ENCODE measurements at places on chromosomes 12 and 14.

DNA sequence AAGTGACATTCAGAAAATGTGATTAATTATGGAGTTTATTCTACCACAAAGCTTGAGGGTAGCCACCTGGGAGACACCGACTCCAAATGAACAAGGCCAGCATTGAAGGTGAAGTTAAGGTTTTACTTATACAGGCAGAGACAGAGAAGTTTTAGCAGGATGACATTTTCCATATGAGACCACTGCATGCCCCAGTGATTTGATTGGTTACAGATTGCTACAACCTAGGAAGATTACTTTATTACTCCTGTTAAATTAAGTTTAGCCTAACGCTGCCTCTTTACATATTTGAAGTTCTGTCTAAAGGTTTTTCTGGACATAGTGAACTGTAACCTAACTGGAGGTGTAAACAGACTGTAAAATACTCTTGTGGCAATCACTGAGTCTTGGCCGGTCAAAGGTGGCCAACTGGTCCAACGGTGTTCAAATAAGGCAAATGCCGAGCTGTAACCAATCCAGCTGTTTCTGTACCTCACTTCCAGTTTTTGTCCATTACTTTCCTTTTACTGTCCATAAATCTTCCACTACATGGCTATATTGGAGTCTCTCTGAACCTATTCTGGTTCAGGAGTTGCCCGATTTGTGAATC, 57.2 kb downstream of the RIN3 start:
- no peak for DNase-seq

- no peak for DNase-seq
Observed at GRCh38 chr12:131640525-131640924, 70.4 kb upstream of the SFSWAP start.

GRCh38 chr12:14563046-14563445, 4.6 kb downstream of the PLBD1 start:
- no peak for DNase-seq

GRCh38 chr14:61334197-61334701, 12.9 kb downstream of the PRKCH start:
- no peak for DNase-seq

- no peak for DNase-seq
Observed at GRCh38 chr12:38638401-38638800, 267.0 kb downstream of the CPNE8 start.

GRCh38 chr14:25056688-25057078, 6.7 kb upstream of the STXBP6 start:
- DNase-seq, result no peak

GRCh38 chr12:50678650-50679365, 85.1 kb upstream of the ATF1 start:
- no peak for DNase-seq

DNA sequence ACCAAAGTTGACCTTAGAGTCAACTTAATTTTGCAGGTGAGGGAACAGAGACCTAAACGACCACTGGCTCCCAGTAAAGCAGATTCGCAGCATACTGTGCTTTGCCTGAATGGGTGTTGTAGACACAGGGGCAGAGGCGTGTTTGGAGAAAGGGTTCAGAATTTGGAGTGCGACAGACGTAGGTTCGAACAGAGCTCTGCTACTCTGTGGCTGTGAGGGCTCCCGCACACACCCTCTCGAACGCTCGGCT, 243 bp upstream of the TOMM20L start:
- no peak for DNase-seq

GRCh38 chr12:131442337-131442918, 268.5 kb upstream of the SFSWAP start:
- DNase-seq, result no peak

GRCh38 chr12:109695961-109696461, 17.6 kb upstream of the FAM222A start:
- no peak for DNase-seq

DNA sequence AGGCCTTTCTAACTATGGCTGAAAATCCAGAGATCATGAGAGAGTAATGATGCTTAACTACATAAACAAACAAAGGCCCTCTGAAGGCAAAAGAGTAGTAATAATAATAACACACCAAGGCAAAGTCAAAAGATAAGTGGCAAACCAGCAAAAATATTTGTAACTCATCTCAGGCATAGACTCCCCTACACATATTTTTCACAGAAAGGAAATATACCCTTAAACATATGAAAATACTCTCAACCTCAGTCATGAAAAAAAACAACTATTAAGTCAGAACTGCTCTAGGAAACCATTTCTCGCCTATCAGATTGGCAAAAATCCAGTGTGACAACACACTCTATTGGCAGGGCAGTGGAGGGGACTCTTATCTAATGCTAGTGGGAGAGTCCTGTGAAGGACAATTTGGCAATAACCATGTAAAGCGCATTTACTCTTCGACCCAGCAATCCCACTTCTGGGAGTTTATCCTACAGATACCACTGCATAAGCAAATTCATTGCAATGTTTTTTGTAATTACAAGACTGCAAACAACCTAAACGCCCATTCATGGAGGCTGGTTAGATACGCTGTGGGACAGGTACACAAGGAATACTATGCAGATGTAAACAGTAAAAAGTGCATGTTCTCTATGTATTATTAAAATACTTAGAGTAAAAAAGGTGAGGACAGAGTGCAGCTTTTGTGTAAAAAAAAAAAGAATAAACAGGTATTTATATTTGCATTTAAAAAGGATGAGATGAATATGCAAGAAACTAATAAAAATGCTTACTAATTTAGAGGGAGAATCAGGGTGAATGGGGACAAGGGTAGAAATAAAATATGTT, 26.0 kb upstream of the IL22 start:
- DNase-seq, result no peak

GRCh38 chr12:56237552-56237951, 7.7 kb downstream of the SLC39A5 start:
- DNase-seq, result no peak

GRCh38 chr12:109844091-109844490, 10.9 kb upstream of the TRPV4 start:
- no peak for DNase-seq

- no peak for DNase-seq
Observed at GRCh38 chr12:119363037-119363436, 28.5 kb downstream of the CCDC60 start.

DNA sequence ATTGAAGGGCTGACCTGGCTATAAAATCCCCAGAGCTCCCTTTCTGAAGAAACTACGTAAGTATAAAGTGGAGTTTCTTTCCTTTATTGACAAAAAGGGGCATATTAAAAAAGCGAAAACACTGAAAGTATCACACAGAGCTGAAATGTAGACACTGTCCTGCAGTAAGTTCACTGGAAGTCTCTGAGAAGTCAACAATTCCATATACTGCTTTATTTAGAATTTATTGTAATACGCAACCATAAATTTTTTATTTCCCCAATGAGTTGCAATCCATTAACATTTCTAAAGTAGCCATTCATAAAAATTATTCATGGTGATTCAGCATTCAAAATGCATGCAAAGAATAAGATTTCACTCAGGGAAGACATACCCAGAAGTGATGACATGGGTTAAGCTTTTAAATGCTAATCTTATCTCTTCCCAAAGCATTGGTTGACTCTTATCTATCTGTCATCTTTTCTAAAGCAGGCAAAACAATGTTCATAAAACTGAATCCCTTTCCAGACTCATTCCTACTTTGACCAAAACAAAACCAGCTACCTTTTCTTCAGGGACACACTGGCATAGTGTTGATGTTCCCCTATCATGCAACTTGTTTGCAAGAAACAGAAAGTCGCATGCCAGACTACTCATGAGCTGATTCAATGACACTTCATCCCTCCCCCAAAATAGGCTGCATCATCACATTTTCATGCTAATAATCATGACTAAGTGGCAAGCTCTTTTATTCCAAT, 17.3 kb downstream of the KITLG start:
- no peak for DNase-seq

DNA sequence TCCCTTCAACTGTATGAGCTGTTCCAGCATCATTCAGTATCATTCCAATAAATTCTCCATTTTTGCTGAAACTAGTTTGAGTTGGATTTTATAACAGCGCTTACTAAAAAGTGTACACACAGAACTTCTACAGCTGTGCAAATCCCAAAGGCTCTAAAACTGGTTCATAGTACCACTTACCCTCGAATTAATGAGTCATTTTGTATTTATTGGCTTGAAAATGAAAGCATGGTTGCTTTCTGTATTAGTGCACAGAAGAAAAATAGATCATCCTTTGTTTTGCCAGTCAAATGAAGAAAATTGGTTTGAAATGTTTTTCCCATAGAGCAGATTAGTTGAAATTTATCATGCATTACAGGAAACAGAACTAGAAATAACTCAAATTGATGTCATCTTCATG, 268.3 kb upstream of the CPNE8 start:
- no peak for DNase-seq

GRCh38 chr14:97253756-97254155, 456.6 kb downstream of the VRK1 start:
- DNase-seq, result no peak

- no peak for DNase-seq
Observed at GRCh38 chr14:102530828-102531478, 21.4 kb upstream of the ANKRD9 start.

- DNase-seq, result no peak
Observed at GRCh38 chr14:32233260-32233659, 30.2 kb upstream of the RNU6-8 start.

- DNase-seq, result no peak
Observed at GRCh38 chr14:29603696-29604095, 324.0 kb downstream of the PRKD1 start.

DNA sequence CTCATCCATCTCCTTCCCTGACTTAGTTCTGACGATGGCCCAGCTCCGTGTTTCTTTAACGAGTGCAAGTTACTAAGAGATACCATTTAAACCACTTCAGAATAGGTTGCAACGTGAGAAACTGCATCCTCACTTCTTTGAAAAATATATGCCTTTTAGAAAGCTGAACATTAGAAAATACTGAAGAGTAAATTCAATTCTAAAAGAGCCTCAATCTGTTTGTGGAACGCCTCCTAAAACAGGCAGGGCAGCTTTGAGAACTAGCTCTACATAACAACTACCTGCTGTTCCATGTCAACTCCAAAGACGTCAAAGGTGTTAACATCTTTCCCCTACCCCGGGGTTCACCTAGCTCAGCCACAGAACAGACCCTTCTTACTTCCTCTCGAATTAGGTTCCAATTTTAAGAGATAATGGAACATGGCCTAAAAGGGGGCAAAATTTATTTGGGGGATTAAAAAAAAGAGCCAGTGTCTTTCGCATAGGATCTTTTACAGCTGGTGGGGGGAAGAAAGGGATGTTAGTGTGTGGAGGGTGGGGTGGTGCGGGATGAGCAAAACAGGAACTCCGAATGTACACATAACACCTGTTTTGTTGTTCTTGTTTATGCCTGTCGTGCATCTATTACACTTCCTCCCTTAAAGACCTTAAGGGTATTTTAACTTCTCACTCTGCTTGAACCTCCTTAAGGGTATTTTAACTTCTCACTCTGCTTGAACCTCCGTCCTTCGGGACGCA, 3.3 kb downstream of the BHLHE41 start:
- no peak for DNase-seq

DNA sequence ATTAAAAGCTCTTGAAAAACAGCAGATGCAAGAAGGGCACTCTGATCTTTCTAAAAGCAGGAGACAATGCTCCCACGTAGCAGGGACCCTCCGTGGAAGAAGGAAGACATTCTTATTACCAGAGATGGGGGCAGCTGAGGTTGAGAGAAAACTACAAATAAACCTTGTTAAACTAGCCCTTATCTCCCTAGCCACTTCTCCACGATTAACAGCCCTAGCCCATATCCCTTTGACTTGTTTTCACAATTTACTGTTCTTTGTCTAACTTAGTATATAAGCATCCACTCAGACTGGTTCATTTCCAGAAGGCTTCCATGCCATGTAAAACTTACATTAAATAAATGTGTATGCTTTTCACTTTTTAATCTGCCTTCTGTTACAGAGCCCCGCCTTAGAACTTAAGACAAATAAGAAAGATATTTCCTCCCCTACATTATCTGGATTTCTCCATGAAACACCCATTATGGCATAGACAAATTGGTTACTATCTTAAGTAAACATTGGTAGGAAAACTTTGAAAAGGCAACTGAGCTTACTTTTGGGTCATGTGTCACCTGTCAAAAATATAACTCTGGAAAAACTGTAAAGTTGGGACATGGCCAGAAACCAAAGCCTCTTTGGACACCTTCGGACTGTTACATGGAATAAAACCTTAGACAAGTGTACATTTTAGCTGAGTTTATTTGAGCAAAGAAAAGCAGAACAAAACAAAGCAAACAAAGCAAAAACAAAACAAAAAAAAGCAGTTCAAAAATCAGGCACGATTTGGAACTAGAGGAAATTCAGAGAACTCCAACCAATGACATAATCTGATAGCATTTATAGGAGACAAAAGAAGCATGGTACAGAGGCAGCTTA, 4.9 kb upstream of the RNASE1 start:
- DNase-seq, result no peak

DNA sequence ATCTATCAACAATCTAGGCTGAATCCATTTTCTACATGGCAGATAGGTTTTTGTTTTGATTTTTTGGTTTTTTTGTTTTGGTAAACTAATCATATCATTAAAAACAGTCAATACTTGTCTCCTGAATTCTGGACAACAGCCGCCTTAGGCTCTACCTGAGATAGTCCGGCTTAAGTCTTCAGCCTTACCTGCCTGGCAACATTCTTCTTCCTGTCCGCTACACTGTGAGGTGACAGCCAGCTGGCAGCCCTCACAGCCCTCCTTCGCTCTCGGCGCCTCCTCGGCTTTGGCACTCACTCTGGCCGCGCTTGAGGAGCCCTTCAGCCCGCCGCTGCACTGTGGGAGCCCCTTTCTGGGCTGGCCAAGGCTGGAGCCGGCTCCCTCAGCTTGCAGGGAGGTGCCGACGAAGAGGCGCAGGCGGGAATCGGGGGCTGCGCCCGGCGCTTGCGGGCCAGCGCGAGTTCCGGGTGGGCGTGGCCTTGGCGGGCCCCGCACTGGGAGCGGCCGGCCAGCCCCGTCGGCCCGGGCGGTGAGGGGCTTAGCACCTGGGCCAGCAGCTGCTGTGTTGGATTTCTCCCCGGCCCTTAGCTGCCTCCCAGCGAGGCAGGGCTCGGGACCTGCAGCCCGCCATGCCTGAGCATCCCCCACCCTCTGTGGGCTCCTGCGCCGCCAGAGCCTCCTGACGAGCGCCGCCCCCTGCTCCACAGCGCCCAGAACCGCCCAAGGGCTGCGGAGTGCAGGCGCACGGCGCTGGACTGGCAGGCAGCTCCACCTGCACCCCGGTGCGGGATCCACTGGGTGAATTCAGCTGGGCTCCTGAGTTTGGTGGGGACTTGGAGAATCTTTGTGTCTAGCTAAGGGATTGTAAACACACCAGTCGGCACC, 49.0 kb downstream of the MDGA2 start:
- DNase-seq, result no peak

DNA sequence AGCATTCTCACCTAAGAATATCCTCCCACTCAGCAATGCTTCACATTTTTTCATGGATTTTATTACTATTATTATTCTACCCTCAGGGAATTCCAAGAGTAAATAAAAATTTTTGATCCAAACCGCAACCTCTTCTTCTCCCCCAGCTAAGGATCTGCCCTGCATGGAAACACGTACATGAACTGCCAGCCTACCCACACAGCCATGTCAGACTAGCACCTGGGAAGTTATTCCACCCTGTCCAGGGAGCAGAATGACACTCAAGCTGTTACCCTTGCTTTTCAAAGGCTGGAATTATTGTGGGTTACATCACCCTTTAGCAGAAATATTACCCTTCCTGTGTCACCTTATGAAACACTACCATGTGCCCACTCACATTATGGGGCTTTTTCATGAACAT, 227.3 kb upstream of the USP15 start:
- no peak for DNase-seq

GRCh38 chr14:20980906-20981305, 8.9 kb upstream of the METTL17 start:
- DNase-seq, result no peak

Measured in stimulated activated CD4-positive, alpha-beta T cell treated with anti-CD3 and anti-CD28 coated beads, Interleukin-1b, Interleukin-23, amount 100 ng/mL, for 1 hour (primary cell).